ENCODE measurements at places on chromosomes 5 and 9.

DNA sequence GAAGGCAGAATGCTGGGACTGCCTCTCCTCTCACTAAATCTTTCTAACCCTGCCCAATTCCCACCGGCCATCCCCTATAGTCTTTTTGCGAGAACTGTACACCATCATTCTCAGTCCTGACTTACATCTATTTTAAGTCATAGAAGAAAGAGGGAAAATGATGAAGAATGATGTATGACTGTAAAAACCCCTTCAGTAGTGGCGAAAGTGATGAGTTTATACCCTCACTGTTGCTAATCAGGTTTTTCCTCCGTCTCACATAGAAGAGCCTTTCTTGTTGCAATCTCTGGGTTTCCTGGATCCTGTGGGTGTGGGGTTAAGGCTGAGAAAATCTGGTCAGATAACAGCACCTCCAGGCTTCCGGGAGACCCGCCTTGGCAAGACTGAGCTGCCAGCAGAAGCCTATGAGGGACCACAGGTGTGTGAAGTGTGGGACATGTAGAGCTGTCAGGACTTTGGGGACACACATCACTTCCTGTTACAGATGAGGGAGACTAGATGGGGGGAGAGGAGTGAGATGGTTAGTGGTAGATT is 147.1 kb upstream of the SLC12A2 start:
- DNase-seq, result no peak

- DNase-seq, result no peak
These were observed 39.3 kb upstream of the ADRA1B start for GRCh38 chr5:159877016-159877415.

GRCh38 chr5:142981475-142981874 is 211.3 kb downstream of the ARHGAP26 start:
- DNase-seq, result no peak

DNA sequence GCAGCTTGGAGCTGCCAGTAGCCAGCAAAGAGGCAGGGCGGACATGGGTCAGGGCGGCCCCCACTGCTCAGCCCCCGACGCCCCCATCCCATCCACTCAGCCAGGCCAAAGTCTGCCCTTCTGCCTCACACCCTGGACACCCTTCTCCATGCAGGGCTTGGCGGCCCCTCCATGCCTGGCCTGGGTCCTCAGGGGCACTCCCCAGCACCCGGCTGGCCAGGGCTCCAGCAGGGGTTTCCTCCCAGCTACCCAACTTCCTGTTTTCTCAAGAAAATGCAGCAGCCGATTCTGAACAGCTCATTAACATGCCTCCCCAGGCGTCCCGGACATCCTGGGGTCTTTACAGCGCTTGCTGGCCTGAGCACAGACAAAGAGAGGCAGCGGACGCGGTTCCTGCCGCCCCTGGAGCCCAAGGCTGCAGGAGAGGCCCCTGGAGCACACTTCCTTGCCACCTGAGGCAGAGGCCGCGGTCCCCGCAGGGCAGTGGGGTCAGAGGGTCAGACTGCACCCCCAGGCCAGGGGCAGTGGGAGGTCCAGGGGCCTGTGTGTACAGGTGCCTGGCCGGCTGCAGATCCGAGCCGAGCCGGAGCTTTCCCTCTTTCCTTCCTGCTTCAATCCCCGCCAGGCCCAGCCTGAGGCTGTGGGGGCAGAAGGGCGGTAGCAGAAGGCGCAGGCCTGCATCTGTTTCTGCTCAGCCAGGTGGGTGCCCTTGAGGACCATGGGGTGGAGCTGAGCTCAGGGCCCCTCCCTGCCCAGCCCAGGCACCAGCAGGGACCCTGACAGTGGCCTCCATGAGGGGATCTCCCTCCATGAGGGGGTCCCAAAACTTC is 18.7 kb upstream of the NRARP start:
- no peak for DNase-seq

- DNase-seq, result peak; percentile 8
These were observed 72.1 kb downstream of the LRSAM1 start for GRCh38 chr9:127523312-127523851.

DNA sequence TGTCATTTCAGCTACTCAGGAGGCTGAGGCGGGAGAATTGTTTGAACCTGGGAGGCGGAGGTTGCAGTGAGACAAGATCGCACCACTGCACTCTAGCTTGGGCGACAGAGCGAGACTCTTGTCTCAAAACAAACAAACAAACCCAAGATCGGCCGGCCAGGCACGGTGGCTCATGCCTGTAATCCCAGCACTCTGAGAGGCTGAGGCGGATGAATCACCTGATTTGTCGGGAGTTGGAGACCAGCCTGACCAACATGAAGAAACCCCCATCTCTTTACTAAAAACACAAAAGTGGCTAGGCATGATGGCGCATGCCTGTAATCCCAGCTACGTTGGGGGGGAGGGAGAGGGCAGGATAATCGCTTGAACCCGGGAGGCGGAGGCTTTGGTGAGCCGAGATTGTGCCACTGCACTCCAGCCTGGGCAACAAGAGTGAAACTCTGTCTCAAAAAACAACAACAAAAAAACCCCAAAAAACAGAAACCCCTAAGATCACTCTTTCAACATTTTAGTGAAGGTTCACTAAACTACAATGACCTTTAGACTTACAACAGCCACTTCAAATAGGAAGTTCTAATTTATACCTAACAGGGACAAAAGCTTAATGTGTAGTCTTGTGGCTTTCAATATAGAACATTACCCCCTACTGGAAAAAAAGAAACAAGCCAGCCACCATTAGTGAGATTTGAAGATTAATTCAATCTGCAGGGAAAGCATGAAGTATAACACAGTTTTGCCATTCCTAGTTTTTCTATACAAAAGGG is 7.0 kb downstream of the HSPA9 start:
- no peak for DNase-seq

DNA sequence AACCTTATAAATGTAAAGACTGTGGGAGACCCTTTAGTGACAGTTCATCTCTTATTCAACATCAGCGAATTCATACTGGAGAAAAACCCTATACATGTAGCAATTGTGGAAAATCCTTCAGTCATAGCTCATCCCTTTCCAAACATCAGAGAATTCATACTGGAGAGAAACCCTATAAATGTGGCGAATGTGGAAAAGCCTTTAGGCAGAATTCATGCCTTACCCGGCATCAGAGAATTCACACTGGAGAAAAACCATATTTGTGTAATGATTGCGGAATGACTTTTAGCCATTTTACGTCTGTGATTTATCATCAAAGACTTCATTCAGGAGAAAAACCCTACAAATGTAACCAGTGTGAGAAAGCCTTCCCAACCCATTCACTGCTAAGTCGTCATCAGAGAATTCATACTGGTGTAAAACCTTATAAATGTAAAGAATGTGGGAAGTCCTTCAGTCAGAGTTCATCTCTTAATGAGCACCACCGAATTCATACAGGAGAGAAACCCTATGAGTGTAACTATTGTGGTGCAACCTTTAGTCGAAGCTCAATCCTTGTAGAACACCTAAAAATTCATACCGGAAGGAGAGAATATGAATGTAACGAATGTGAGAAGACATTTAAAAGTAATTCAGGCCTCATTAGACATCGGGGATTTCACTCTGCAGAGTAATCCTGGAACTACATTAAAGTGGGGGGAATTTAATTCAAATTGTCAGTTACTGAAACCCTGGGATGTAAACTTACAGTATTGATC is 17.7 kb downstream of the ZNF483 start:
- no peak for DNase-seq

DNA sequence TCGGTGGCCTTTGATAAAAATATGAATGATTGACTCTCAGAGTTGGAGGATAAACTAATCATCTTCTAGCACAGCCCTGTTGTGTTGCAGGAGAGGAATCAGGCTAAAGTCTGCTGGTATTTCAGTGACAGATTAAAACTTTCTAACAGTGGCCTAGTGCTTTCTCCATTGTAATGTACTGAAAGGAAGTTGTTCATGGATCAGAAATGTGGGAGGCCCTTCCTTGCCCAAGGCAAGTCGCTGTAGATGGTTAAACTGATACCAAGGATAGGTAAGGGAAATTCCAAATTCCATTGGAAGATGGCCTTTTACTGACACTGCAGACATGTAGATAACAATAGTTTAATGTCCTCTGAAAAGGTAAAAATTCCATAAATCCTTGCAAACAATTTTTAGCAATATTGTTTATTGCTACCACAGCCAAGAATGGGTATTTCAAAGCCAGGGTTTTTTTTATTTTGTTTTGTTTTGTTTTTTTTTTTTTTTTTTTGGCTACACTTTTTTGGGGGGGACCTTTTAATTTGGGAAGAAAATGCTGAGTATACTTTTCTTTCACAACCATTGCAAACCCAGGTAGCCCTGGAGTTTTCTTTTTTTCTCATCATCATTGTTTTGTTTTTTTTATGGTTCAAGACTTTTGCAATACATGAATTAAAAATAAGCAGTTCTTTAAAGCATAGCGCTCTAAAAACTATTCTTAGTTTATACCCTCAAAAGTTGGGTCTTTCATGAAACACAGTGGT is 35.5 kb downstream of the WDR36 start:
- DNase-seq, result no peak

DNA sequence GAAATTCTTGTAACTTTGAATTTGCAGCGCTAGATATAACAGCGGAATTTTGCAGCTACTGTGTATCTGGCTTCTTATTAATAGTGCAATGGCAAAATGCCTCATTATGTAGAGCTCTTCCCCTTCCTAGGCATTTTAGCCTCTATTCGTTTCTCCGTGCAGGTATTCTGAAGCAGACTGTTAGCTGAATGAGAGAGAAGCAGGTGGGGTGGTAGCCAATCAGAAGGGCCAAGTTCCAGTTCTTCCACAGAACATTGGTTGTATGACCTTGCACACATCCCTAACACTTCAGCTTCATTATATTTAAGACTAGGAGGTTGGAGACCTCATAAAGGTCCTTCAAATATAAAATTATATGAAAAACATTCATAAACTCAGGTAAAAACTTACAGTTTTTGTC is 1.2 kb upstream of the VPS13A start:
- DNase-seq, result no peak

GRCh38 chr5:7548596-7548995 is 152.7 kb downstream of the ADCY2 start:
- peak; percentile 57 for DNase-seq

- DNase-seq, result no peak
These were observed 19.6 kb downstream of the GALNT10 start for GRCh38 chr5:154210163-154210562.

- no peak for DNase-seq
These were observed 288.4 kb downstream of the MTRR start for GRCh38 chr5:8157320-8157822.

- DNase-seq, result no peak
These were observed 207.2 kb upstream of the RASEF start for GRCh38 chr9:83270116-83270515.

- DNase-seq, result no peak
These were observed 233.3 kb downstream of the ZNF608 start for GRCh38 chr5:124512952-124513632.

GRCh38 chr9:37329576-37329975 is 92.9 kb upstream of the GRHPR start:
- peak; percentile 30 for DNase-seq

GRCh38 chr9:15080401-15080800 is 170.2 kb upstream of the FREM1 start:
- no peak for DNase-seq

DNA sequence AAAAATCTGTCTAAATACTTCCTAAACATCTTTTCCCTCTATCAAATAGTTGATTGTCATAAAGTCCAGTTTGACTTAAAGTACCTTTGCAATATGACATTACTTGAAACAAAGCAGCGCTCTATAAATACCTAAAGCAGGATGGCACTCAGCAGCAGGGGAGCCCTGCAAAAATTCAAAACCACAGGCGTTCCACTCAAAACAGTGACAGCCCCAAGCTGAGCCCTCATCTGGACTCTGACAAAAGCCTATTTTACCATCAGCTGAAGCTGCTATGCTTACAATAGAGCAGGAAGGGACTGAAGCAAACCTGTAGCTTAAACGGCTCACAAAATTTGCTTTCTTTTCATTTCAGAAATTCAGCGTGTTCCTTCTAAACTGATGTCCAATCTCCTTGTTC is 11.5 kb downstream of the GABRA6 start:
- DNase-seq, result no peak

GRCh38 chr5:52799358-52799982 is 11.8 kb downstream of the ITGA1 start:
- no peak for DNase-seq

- no peak for DNase-seq
These were observed 91.6 kb downstream of the DMAC1 start for GRCh38 chr9:7707934-7708333.

DNA sequence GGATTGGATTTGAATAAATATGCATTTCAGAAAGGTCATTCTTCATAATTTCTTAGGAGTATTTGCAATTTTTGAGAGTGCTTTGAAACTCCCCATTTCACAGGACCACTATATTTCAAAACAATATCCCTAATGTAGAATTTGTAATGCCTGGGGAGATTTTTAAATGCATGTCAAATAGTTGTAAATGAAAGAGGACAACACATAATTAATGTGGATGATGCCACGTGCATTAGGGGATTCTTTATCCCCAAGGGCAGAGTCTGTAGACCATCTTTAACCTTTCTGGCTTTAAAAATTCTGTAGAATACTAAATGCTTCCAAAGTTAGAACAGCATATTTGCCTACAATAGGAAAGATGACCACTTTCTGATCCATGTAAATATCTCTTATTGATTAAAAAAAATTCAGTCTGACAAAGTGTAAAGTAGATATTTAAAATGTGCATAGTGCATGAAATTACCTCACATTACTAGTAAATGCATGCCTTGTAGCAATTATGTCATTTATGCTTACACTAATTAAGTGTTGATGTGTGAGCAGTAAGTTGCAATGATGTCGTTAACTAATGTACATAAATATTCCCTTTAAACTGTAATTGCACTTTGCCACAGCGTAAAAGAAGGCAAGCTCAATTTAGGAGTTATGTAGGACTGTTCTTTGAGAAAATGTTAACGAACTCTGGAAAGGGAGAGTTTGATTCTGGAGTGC is 416.1 kb downstream of the PSAT1 start:
- no peak for DNase-seq

- no peak for DNase-seq
These were observed 525.6 kb downstream of the CETN3 start for GRCh38 chr5:89883967-89884366.

DNA sequence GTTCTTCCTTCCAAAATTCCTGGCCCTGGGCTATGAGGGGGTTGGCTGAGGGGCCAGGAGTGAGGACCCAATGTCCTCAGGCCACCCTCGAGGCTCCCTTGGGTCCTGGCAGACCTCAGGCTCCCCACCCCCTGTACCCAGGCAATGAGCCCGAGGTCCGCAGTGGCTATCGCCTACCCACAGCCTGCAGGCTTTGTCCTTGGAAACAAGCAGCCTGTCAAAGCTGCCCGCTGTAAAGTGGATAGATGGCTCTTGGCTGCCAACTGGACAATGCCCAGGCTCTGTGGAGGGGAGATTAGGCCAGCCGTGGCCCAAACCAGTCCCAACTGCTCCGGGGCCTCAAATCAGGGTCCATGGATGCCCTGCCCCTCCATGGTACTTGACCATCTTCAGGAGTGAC is 2.2 kb upstream of the ADGRD2 start:
- no peak for DNase-seq

DNA sequence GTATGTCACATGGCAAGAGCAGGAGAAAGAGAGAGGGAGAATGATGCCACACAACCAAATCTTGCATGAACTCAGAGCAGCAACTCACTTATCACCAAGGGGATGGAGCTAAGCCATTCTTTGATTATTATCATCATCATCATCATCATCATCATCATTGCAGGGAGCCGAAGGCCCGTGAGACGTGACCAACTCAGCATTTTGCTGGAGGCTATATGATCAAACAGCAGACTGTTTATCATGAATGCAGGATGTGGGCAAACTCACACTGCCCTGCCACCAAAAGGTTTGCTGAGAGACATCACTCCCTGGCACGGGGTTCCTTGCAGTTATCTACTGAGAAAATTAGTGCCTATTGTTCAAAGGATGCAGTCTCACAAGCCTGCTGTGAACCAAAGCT is 8.6 kb upstream of the ZNF169 start:
- DNase-seq, result no peak

GRCh38 chr5:139016186-139016585 is 141.1 kb upstream of the LRRTM2 start:
- DNase-seq, result no peak

Data from NCI-H1694 (cell line).